K562 (cell line): ENCODE measurements at places on chromosomes 2 and 18.
A peak's percentile ranks its signal among the peaks of the same experiment; 100 is the strongest.

- DNase-seq = no peak
These were observed 1343.2 kb upstream of the LRRTM1 start for GRCh38 chr2:81647715-81648230.

DNA sequence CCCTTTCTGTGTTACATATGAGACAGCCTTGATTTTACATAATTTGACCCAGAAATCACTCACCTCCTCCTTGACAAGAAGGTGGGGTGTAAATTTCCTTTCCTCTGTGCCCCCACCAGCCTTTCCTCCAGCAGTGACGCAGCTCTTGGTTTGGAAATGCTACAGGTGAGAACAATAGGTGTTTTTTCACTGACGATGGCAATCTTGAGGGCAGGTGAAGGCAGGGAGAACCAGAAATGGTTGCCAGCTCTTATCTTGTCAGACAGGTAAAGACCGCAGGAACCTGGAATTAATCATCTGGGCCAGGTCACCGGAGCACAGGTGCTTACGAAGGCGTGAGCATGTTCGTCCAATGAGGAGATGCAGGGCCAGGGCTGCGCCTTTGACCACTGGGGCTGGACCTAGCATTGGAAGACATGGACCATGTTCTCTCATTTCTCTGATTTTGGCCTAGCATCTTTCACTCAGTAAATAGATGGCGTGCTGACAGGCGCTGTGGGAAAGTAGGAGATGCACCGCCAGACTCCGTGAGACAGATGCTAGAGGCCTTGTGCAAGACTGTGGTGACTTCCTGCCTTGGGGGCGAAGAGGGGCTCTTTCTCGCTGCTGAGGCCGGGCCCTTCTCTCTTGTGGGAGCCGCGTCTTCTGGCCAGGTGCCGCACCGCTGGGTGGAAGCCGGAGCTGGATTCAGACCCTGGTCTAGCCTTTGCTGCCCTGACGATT is 4.0 kb downstream of the CIDEA start:
- DNase-seq = no peak

DNA sequence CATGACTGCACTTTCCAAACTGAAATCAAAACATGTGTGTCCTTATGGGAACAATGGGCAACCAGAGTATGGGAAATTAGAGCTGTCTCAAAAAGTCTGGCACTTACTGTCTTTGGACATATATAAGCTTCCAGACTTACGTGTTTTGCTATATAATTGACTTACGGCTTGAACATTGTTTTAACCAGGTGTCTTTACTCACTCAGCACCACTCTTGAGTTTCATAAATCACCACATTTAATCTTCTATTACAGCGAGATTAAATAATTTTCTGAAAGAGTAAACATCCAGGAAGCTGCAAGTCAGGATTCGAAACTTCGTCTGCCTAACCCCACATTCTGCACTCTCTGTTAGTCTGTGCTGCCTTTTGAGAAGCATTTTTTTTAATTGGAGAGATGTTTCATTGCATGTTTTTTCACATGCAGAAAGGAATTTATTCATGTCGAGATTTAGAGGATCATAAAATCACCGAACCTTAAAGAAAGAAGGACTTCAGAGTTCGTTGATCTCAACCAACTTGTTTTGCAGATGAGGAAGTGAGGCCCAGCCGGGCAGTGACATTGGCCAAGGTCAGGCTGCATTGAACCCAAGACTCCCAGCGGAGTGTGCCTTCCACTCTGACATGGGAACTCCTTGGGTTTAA is 137.3 kb downstream of the SETBP1 start:
- DNase-seq = no peak

DNA sequence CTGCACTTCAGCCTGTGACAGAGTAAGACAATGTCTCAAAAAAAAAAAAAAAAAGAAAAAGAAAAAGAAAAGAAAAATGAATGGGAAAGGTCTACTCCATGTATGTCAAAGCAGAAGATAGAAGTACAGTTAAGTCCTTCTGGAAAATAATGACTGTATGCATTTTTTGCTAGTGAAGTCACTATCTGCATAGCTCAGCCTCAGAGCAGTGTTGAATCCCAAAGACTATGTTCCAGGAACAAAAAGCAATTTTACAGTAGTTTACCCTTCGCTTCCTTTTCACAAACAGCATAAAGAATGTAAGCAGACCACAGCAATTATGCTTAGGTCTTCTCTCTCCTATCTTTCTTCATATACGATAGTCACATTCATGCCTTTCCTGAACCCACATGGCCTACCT is 497.4 kb downstream of the CMPK2 start:
- no peak for DNase-seq

GRCh38 chr2:31258351-31258750 is 24.4 kb downstream of the EHD3 start:
- no peak for DNase-seq

- DNase-seq = no peak
These were observed 38.2 kb downstream of the LMAN2L start for GRCh38 chr2:96701636-96702035.

- peak; percentile 65 for DNase-seq
These were observed 40.1 kb downstream of the ARHGAP25 start for GRCh38 chr2:68774569-68775271.

- DNase-seq = no peak
These were observed 20.1 kb upstream of the PPP3R1 start for GRCh38 chr2:68272246-68272994.

- DNase-seq = no peak
These were observed 571.9 kb downstream of the METTL4 start for GRCh38 chr18:1999387-1999786.

GRCh38 chr18:45761512-45762114 is 37.6 kb downstream of the SLC14A1 start:
- DNase-seq = no peak

- no peak for DNase-seq
These were observed 13.3 kb upstream of the PRELID3A start for GRCh38 chr18:12394428-12394827.

DNA sequence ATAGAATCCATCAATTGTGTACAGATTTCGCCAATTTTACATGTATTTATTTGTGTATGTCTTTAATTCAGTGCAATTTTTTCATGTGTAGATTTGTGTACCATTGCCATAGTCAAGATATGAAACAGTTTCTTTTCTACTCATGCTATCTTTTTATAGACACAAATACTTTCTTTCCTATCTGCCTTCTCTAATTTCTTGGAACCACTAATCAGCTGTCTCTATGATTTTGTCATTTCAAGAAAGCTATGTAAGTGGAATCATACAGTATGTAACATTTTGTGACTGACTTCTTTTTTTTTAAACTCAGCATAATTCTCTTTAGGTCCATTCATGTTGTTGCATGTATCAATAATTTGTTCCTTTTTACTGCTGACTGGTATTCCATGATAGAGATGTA is 33.3 kb downstream of the KIAA1328 start:
- DNase-seq = no peak

DNA sequence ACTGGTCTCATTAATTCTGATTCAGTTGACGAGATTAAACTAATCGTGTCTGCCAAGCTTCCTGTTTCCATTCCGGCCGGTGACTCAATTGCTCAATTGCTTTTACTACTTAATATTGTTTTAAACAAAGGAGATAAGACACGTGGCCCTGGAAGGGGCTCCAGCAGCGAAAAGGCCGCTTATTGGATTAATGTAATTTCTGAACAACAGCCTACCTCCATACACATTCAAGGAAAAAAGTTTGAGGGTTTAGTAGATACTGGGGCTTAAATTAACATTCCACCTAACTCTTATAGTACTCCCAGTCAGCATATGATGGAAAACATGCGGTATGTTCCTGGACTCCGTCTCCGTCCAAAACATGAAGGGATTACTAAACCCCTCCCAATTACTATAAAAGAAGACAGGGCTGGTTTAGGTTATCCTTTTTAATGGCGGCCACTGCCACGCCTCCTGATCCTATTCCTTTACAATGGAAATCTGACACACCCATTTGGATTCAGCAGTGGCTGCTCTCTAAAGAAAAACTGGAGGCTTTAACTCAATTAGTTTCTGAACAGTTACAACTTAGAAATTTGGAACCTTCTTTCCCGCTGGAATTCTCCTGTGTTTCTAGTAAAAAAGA is 27.1 kb downstream of the VPS54 start:
- DNase-seq = no peak

DNA sequence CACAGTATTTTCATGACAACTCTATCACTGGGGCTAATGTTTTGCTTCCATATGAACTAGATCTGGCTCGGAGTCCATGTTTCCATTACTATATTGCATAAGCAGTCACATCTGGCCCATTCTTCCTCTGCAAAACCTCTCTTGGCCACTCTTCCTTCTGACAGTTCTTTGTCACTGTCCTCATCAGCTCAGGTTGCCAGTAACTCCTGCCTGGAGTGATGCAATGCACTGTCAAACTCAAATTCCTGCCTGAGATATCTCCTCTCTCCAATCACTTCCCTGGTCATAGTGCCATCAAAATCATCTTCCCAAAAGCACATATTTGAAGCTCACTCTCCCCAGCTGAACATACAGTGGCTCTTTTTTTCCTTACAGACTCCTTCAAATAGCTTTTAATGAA is 66.1 kb downstream of the COLEC12 start:
- no peak for DNase-seq

GRCh38 chr18:56562479-56562878 is 75.9 kb downstream of the TXNL1 start:
- no peak for DNase-seq

GRCh38 chr2:14675489-14675888 is 43.0 kb downstream of the LRATD1 start:
- DNase-seq = no peak

DNA sequence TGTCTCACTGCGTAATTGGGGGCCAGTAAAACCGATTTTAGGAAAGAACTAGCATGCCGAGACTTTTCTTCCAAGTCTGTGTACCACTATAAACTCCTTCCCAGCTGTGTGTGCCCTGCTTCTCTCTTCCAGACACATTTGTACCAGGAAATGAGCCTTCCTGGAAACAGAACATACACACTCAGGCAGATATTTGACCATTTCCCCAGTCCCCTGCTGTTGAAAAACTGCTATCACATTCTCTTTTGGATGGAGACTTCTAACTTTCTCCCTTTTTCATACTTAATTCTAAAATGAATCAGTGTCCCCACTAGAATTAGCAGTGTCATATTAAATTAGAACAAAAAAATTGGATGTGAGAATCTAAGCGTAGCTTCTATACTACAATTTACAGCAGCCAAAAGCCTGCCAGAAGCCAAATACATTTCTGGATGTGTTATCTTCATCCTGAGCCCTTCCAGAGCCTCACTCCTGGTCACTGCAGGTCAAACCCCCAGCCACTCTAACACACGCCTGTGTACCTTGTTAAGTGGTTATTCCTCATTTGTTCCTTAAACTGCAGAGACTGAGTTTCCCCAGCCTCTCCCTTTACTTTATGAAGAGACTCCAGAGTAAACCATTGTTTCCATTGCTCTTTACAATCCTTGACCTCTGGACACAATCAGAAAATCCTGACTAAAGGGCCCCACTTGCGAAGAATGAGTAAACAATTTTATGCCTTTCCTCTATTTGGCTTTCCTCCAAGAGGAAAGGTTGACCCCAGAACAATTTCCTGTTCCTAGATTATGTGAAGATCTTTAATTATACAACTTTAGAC is 20.4 kb downstream of the DSG4 start:
- no peak for DNase-seq
